ENCODE measurements at places on chromosomes 4 and X.

DNA sequence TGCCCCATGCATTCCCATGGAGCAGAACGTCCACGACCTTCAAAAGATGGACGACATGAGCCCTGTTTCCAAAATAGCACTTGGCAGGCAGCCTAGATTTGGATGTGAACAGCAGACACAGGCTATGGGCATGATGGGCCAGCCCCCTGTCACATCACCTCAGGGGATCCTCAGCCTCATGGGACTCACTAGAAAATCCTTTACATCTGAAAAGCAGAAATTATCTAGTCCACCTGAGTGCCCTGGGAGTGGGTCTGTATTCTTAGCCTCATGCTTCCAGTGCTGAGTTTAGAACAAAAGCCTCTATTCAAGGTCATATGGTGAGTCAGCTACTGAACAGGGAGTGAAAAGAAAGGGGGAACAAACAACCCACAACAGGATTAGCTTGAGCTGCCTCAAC lies 35.8 kb downstream of the GRIA3 start:
- no peak for DNase-seq

DNA sequence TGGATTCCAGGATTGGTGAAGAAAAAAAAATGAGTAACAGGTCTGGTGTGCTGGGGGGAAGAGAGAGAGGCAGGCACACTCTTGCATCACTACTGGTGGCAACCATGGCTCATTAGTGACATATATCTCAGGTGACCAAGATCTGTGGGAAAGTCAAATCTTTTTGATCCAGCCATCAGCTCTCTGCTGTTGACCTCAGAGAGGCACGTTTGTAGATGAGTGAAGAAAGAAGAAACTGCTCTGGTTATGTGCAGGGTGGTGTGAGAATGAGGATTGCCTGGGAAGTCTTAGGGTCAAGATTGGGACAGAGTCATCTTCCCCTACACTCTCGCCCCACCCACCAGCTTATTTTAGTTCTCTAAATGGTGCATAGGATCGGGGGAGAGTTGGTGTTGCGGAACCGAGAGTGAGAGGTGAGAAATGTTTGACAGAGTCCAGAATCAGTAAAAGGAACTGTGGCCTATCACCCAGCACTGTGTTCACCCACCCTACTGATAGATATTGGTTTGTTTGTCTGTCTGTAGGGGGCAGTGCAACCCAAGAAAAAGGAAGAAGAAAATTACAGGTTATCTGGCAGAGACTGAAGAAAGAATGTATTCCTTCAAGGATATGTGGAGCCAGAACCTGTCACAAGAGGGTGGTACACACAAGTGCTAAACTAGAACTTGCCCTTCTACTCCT lies 21.9 kb downstream of the ARMCX6 start:
- no peak for DNase-seq

DNA sequence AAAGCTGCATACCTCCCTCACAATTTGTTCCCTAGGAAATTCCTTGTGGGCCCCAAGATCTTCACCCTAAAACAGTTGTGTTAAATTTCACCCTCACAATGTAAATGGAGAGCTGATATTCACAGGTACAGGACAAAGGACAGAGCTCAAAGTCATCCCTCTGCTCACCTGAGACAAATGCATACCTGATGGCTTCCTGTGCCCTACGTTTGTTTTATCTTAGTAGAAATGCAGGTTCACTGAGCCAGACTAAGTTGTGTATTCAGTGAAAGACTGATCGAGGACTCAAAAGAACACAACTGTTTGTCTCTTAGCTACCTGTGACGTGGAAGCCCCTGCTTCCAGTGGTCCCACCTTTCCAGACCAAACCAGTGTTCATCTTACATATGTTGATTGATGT lies 53.6 kb downstream of the TRMT44 start:
- no peak for DNase-seq

DNA sequence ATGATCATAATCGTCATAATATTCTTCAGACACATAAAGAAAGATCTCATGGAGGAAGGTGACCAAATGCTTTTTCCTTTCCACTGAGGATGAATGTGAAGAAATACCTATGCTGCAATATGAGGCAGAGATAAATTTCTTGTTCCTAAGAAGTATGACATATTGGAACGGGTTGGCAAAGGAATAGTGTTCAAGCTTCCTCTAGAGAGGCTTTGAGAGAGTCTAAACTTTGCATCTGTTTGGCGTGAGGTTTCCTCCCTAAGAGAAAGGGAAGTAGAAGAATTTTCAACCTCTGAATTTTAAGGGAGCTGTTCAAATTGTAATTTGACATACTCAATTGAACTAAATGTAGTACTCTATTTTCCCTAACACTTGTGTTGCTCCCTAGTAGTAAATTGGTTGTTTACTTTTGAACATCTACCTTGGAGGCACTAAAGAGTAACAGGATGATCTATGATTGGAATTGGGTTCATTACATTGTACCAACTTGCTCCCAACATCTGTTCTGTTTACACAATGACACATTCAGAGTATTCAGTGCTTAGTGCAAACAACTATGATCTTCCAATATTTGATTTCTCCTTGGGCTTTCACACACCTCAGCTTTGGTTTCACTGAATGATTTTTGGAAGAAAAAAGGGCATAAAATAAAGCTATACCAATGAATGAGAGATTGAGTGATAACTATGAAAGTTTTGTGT lies 122.0 kb downstream of the CORIN start:
- no peak for DNase-seq

GRCh38 chr4:8120501-8120900 lies 38.1 kb downstream of the ABLIM2 start:
- no peak for DNase-seq

All from activated CD4-positive, CD25-positive, alpha-beta regulatory T cell treated with anti-CD3 and anti-CD28 coated beads, Interleukin-2, amount 50 U/mL, for 72 hours (primary cell).